ENCODE measurements at places on chromosomes 3 and 15. TPM values are rescaled to one million over a fixed set of nuclear protein-coding genes. Genes with fewer than 3 reads are reported as not detected.

GRCh38 chr3:15261274-15261673 lies 55.2 kb downstream of the CAPN7 start:
- DNase-seq = no peak

DNA sequence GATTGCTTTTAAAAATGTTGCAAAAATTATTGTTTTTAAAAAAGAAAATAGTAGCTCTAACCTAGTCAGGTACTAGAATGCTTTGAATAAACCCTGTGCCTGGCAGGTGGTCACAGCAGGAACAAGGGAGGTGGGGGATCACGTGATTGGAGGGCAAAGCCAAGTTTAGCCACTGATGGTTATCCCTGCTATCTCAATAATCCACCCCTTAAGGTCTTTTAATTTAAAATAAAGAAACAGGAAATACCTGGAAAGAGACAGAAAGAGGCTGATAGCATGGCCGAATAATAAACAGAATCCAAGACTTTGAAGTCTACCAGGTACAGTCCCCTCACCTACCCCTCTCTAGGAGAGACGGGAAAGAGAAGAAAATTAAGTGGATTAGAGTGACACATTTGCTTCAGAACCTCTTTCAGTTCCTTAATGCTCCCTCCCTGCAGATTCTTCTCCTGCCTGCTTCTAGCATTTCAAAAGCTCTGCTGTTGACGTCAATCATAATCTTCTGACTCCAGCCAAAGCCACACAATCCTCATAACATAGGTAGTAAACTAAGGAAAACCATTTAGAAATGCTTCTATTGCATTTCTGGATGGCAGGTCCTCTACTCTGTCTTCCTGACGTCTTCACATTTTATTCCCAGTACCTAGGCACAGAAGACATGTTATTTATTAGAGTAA lies 303.4 kb upstream of the MME start:
- DNase-seq = no peak

The TM4SF1 gene
- 103 TPM for polyA plus RNA-seq

The ACAN gene
- 1.5 TPM for polyA plus RNA-seq

The WHAMM gene
- polyA plus RNA-seq = 6.5 TPM

GRCh38 chr3:124329723-124330122 lies 337.8 kb upstream of the ROPN1 start:
- DNase-seq = no peak

- no peak for DNase-seq
These were observed 182.9 kb downstream of the KCNMB2 start for GRCh38 chr3:178718995-178719635.

GRCh38 chr15:43105077-43105736 lies 631 bp downstream of the UBR1 start:
- DNase-seq = no peak

The CDCP1 gene
- 1.4 TPM for polyA plus RNA-seq

The CSTA gene
- polyA plus RNA-seq = 37.9 TPM

DNA sequence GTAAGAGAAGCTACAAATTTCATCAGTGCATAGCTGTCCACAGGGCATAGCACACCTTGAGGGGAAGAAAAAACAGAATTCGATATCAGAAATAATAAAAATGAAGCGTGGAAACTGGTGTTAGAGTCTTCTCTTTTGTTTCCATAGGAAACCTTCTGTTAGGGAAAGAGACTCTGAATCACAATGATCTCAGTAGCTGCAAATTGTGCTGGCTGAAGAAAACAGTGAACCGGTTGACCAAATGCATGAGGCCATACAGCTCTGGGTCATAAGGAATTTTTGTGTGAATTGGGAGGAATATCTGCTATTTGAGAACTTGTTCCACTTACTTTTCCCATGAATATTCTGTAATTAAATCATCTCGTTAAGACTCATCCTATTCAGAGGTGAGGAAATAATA lies 580.2 kb upstream of the NECTIN3 start:
- no peak for DNase-seq

DNA sequence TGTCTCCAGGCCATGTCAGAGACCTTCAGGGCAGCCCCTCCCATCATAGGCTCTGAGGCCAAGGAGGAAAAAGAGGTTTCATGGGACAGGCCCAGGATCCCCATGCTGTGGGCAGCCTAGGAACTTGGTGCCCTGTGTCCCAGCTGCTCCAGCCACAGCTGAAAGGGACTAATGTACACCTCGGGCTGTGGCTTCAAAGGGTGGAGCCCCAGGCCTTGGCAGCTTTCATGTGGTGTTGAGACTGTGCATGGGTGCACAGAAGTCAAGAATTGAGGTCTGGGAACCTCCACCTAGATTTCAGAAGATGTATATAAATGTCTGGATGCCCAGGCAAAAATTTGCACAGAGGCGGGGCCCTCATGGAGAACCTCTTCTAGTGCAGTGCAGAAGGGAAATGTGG lies 6.6 kb upstream of the SSR3 start:
- DNase-seq = no peak

The PIGZ gene
- 0.45 TPM for polyA plus RNA-seq

- DNase-seq = no peak
These were observed 8.4 kb downstream of the COLQ start for GRCh38 chr3:15513116-15513515.

The AADAC gene
- 0.21 TPM for polyA plus RNA-seq

GRCh38 chr15:66986951-66987350 lies 78.5 kb upstream of the SMAD3 start:
- no peak for DNase-seq

The SAMMSON gene
- polyA plus RNA-seq = 0.38 TPM

GRCh38 chr15:95687061-95687460 lies 643.4 kb upstream of the NR2F2 start:
- DNase-seq = no peak

The IGSF10 gene
- polyA plus RNA-seq = 27.4 TPM

DNA sequence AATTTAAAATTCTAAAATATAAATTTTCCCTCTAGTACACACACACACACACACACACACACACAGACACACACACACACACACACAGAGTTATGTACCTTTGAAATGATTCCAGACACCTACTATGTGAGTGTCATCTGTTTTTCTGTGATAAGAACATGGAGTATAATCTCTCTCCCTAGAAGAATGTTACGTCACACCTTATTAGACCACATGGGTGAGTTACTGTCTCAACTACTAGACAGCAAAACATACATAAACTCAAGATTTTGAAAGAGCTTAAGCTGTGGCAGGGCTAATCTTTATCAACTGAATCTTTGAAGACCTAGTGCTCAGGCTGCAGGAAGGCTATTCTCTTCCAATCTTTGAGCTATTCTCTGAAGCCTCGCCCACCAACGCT lies 385.9 kb upstream of the BCHE start:
- no peak for DNase-seq

The LYSMD4 gene
- 4.9 TPM for polyA plus RNA-seq

DNA sequence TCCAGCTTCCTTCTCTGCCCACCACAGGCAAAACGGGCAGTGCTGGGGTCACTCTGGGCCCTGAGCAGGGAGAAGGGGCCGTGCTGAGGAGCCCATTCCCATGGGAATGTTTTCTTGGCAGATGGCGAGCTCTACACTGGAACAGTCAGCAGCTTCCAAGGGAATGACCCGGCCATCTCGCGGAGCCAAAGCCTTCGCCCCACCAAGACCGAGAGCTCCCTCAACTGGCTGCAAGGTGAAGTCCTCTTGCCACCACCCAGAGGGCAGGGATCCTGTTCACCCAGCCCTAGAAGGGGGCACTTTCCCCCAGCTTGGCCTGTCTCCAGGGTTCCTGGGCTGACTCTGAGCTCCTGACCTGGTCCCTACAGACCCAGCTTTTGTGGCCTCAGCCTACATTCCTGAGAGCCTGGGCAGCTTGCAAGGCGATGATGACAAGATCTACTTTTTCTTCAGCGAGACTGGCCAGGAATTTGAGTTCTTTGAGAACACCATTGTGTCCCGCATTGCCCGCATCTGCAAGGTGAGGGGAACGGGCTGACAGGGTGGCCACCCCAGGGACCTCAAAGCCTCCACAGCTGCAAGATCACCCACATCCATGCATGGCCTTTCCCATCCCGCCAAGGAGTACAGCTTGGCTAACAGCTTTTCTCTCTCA lies 12.4 kb downstream of the CIB1 start:
- peak; percentile 76 for DNase-seq

Measured in ovary (tissue), 10 donors.